ENCODE measurements at places on chromosomes 6 and 20.

GRCh38 chr6:73722318-73723060 is 26.5 kb downstream of the CD109 start:
- DNase-seq = no peak

- DNase-seq = no peak
These were observed 3.4 kb upstream of the TMEM14C start for GRCh38 chr6:10719296-10719963.

DNA sequence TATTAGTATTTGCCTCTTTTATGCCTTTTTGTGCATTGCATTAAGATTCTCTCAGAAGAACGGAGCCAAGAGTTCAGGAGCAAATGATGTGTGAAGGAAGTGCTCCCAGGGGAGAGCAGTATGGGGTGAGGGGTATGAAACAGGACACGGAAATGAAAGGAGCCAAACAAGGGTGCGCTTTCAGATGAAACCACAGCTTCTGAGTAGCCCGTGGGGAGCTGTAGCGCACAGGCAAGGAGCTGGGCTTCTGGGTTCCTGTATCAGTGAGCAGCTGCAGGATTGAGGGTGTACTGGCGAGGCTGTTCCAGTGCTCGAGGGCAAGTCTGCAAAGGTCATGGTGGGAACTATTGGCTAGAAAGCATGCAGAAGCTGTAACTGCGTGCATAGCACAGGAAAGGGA is 25.4 kb downstream of the ANKEF1 start:
- no peak for DNase-seq

GRCh38 chr6:134849920-134850447 is 99.9 kb downstream of the ALDH8A1 start:
- DNase-seq = no peak

GRCh38 chr6:33028220-33028849 is 18.9 kb upstream of the HLA-DOA start:
- DNase-seq = no peak
